ENCODE measurements at places on chromosomes 11 and 22.

DNA sequence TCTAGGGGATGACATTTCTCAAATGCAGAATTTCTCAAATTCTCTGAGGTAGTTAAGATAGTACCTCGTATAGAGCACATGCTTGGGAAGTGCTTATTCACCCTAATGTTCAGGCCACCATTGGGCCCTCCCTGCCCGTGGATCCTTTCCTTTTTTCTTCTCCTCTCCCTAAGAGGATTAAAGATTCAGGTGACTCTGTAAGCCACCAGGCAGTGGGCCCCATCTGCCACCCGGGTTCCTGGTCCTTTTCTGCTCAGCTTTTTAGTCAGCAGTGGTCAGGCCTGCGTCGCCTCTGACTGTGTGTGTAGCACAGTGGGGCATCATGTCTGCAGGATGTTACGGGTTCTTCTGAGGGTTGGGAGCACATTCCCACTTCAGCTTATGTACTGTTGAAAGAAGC lies 7.2 kb downstream of the CEP164 start:
- DNase-seq, result no peak

- DNase-seq, result no peak
Observed at GRCh38 chr11:69524291-69524882, 42.9 kb downstream of the LINC01488 start.

DNA sequence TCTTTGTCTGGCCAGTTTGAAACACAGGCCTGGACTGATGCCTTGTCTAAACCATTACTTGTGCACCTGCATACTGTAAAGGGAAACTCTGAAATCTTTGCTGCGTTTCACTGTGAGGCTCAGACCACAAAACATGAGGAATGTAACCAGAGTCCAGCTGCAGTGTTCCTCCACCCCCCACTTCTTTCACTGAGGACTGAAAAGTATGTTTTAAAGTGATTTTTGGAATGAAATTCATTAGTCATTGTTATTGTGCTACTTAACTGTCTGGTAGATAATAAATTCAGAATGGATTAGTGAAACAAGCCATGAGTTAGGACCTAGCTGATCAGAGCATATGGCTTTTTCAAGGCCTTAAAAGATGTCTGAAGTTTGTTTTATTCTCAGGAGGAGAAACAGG lies 181.2 kb downstream of the WNT11 start:
- DNase-seq, result no peak

GRCh38 chr11:126303623-126304456 lies at the start of gene DCPS:
DCPS (plus strand) TSS chr11:126304060; CDS start chr11:126304081, 21 bp downstream.
- peak; percentile 85 for DNase-seq

GRCh38 chr22:42353883-42354727 lies 78.1 kb downstream of the NFAM1 start:
- DNase-seq, result peak; percentile 50

GRCh38 chr22:44622147-44622427 lies 79.9 kb upstream of the PRR5 start:
- DNase-seq, result no peak

DNA sequence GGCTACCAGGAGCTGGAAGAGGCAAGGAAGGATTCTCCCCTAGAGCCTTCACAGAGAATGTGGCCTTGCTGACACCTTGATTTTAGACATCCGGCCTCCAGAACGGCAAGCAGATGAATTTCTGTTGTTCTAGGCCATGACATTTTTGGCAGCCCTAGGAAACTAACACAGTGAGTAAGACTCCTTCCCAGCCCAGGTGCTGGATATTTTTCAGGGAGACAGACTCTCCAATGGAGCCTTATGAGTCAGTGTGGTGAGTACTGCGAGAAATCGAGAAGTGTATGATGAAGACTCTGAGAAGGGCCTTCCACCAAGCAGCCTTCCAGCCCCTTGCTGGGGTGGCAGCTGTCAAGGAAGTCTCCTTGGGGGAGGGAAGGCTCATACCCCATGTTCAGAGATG lies 114.4 kb downstream of the OSBP2 start:
- DNase-seq, result no peak

- DNase-seq, result no peak
Observed at GRCh38 chr22:42439821-42440674, 7.8 kb upstream of the NFAM1 start.

- DNase-seq, result no peak
Observed at GRCh38 chr11:109658190-109658589, 236.2 kb downstream of the C11orf87 start.

- no peak for DNase-seq
Observed at GRCh38 chr11:65124480-65125196, 2.5 kb downstream of the MRPL49 start.

GRCh38 chr11:19493446-19494213 lies 219.0 kb upstream of the NAV2 start:
- DNase-seq, result no peak

GRCh38 chr22:23380230-23380573 lies 199.9 kb downstream of the IGLL1 start:
- no peak for DNase-seq

- DNase-seq, result peak; percentile 50
Observed at GRCh38 chr22:29470159-29470855, 9.7 kb upstream of the NEFH start.

GRCh38 chr22:35912658-35913057 lies 116.0 kb downstream of the RBFOX2 start:
- DNase-seq, result no peak

DNA sequence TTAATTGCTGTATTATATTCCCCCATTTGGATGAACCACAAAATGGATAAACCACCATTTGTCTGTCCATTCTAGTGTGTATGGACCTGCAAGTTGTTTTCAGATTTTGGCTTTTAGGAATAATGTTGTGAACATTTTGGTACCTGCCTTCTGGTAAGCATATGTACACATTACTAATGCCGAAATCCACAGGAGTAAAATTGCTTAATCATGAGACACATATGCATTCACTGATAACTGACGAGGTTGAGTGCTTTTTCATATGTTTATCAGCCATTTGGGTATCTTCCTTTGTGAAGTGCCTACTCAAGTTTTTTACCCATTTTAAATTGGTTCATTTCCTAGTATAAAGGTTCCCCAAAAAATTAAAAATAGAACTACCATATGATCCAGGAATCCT lies 34.2 kb downstream of the OSBP2 start:
- DNase-seq, result no peak

GRCh38 chr11:18720091-18720807 lies 5.7 kb downstream of the IGSF22 start:
- no peak for DNase-seq

- DNase-seq, result no peak
Observed at GRCh38 chr11:125797641-125798040, 9.7 kb downstream of the PATE3 start.

DNA sequence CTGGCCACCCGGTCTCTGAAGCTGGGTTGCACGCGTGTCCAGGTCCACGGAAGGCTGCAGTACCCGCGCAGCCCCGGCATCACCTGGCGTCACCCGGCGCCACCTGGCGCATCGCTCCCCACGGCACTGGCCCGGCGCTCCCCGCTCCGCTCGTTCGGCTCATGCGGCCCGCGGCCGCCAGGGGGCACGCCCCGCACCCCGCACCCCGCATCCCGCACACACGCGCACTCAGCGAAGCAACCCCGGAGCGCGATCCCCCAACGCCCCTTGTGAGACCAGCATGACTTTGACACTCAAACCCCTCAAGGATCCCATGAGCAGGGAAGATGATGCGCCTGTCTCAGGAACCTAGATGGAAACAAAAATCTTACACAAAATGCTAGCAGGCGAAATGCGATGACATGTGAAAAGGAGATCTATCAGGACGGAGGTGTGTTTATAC lies 11.9 kb downstream of the B3GNT6 start:
- DNase-seq, result no peak

- DNase-seq, result no peak
Observed at GRCh38 chr11:4059424-4059823, 35.2 kb upstream of the RRM1 start.

- DNase-seq, result no peak
Observed at GRCh38 chr11:104390651-104391050, 226.7 kb upstream of the PDGFD start.

- DNase-seq, result no peak
Observed at GRCh38 chr22:36573815-36574363, 44.9 kb upstream of the EIF3D start.

- DNase-seq, result peak; percentile 50
Observed at GRCh38 chr11:12137938-12138731, 27.7 kb downstream of the MICAL2 start.

DNA sequence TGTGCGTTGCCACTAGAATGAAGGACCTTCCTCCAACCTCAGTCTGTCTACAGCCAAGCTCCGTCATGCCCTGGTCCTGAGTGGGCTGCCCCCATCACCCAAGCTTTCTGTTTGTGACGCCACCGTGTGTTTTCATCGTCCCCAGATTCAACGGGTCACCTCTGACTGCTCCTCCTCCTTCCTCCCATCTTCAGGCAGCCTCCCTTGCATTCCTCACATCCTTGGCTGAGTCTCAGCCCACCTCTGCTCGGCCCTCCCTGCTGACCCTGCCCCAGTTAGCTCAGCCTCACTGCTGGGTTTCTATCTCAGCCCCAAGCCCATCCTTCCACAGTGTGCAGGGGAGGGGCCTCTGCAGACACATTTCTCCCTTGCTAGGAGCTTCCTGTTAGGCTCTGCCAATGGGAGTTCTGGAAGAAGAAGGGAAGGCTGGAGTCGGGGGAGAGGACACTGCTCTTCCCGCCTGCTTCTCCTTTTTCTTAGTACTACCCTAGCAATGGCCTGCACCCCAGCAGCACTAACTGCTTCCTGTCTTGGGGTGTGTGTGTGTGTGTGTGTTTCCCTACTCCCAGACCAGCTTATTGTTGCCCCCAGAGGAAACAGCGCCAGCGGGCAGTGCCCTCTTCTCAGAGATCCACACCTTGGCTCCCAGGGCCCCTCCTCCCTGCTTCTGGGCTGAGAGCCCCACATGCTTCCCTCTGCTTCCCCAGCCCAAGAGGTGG lies 5.2 kb downstream of the IFT27 start:
- no peak for DNase-seq

DNA sequence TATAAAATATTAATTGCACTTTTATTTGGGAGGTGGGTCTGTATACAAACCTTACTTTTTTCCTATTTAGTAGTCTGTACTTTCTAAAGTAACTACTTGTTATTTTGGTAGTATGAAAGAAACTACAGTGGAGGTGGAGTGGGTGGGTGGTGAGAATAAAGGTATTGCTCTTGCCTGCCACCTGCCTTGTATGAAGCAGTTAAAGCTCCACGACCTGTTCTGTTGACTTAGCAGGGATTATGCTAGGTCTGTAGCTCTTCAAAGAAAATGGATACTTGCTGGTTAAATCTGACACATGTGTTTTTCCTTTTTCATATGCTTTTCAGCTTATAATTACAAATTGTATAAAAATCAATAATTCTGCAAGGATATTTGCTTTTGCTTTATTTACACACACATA lies 111.9 kb downstream of the EHF start:
- no peak for DNase-seq

- no peak for DNase-seq
Observed at GRCh38 chr11:59201353-59201752, 11.4 kb downstream of the MPEG1 start.

- no peak for DNase-seq
Observed at GRCh38 chr22:37267135-37267587, 15.1 kb upstream of the CYTH4 start.

DNA sequence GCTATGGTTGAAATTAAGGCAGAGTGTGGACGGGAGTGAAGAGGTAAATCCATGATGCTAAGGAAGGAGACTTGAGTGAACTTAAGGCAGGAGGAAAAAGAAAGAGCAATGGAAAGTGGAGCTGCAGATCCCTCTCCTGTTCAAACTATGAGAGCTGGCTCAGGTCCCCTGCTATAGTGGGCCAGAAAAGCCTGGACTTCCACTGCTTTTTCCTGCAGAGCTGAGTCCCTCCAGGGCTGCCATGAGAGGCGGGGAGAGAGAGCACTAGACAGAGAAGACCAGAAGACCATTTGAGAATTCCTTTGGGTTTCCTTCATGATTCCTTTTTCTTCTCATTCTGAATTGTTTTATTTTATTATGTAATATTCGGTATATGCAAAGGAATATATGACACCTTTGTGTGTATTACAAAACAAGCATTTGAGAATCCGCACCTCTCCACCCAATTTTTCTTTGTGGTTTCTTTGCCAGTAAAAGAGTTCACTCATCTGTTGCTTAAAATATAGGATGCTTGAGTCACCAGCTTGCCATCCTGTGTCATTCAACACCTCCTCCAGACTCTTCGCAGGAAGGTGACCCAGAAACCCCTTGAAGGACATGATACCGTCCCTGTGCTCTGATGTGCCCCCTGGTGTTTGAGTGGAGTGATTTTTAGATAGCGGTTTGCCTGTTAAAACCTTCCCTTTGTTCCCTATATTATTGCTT lies 24.4 kb downstream of the SREBF2 start:
- peak; percentile 73 for DNase-seq

DNA sequence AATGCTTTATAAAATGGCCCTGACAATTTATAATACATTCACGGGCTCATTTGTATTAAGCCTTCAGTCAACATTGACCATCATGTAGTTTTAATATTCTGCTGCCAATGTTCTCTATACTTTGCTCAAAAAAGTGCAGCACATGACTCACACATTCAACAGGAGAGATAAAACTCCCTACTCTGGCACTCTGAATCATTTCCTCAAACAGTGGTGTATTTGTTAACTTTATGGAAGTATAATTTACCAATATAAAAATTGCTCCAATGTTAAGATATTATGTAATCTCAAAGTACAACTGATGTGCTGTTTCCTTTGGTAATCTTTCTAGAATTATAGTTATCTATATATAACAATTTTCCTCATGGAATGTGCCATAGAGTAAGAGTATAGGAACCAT lies 39.9 kb downstream of the MAML2 start:
- peak; percentile 77 for DNase-seq

DNA sequence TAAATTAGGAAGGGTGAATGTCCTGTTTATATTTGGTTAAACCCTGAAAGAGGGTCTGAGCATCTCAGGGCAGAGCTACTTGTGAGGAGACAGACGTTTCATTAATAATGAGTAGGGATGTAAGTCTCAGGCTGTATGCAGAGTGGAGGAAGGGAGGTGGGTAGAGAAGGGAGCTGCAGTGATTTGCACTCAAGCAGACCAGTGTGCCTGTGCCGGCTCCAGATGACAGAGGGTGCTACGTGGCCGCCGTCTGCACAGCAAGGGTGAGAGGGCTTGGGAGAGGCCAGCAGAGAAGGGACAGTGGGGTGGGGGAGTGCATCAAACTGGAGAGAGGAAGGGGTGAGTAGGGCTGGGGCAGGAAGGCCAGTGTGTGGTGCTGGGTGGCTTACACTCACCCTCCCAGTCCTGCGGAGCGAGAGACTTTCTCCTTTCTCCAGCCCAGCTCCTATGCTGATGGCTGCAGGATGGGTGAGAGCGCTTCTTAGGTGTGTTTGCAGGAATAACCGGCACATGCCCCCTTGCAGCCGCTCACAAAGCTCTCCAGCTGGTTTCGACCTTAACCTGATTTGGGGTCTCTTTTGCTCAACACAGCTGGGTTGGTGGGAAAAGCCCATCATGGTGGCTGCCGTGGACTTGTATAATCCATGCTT lies 130.6 kb downstream of the ST3GAL4 start:
- DNase-seq, result no peak

GRCh38 chr22:46969961-46970360 lies 207.5 kb downstream of the TBC1D22A start:
- no peak for DNase-seq

- DNase-seq, result no peak
Observed at GRCh38 chr22:27609451-27609888, 192.1 kb downstream of the MN1 start.
